ENCODE measurements at places on chromosomes 7 and 10. TPM values are rescaled to one million over a fixed set of nuclear protein-coding genes. Genes with fewer than 3 reads are reported as not detected.

- H3K36me3 ChIP-seq, result no peaks in the 10 kb centered on the region
- peaks cover 55% of the 10 kb centered on the region for H3K4me1 ChIP-seq
- H3K27me3 ChIP-seq, result peaks cover 8% of the 10 kb centered on the region
- no peak overlapping the region for H3K4me3 ChIP-seq
Measured at GRCh38 chr10:34811126-34811967, 3.7 kb downstream of the PARD3 start.

DNA sequence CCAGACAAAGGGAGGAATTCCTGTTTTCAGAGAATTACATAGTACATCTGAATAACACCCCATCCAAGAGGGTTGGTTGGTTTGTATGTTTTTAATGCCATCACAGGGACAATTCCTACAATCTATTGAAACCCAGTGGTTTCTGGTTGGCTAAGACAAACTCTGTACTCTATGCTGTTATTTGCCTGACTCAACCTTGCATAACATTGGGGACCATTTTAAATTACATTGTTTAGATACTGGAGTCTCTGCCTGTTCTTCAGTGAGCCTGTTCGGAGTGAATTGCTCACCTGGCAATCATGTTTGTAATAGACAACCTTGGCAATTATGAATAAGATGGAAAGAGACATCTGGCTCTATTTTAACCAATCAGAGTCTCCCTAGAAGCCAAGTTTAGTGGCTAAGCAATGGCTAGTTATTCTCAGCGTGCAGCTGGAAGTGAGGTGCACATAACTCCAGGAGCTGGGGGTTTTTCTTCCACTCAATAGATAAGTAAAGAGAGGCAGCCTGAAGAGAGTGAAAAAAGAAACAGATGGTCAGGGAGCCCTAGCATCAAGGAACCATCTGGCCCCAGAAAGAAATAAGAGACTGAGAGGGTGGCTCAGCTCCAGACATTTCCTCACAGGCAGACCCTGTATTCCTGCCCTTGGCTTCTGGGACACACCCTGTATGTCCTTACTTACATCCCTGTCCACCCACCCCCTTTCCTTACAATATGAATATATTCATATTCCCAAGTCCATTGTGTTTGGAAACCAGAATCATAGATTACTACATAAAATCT, 21.2 kb upstream of the SLC35G1 start:
- H3K4me3 ChIP-seq, result no peak overlapping the region
- no peaks in the 10 kb centered on the region for H3K36me3 ChIP-seq
- DNase-seq, result no peak
- no peak overlapping the region for H3K27ac ChIP-seq

ENO4 gene
- polyA plus RNA-seq, result 0.44 TPM

DNA sequence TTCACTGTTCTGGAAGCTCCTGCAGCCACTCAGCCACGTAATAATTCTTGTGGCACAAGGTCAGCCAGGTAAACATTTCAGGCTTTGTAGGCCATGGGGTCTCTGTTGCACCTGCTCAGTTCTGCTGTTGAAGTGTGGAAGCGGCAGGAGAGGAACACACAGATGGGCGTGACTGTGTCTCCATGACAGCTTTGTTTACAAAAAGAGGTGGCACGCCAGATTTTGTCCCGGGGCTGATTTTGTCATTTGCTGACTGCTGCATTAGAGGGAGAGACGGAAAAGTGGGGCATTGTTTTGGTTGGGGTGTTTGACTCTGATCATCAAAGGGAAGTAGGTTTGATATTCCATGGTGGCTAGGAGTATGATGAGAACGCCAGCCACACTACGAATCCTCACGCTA, 103.1 kb downstream of the PRKAG2 start:
- H3K36me3 ChIP-seq, result no peaks in the 10 kb centered on the region
- H3K4me1 ChIP-seq, result no peaks in the 10 kb centered on the region
- no peak for DNase-seq

GRCh38 chr10:112370424-112370819, 3.5 kb upstream of the ACSL5 start:
- no peaks in the 10 kb centered on the region for H3K36me3 ChIP-seq
- DNase-seq, result no peak
- H3K4me3 ChIP-seq, result no peak overlapping the region

RPEL1 gene
- polyA plus RNA-seq, result 0.21 TPM

DNA sequence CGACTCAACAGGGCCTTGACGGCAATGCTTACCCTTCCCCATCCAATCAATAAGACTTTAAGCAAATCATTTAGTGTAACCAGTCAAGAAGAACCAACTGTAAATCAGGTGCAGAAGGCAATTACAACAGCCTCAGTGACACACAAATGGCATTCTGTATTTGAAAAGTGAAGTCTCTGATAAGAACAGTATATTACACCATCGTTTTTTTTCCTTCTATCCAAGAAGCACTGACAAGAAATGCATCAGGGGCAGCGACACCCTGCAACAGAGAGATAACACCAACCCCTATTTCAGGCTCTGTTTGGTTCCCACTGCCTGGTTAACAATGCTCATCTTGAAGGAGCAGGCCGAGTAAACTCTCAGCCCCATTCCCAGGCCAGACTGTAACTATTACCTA, 204.0 kb upstream of the AOAH start:
- no peaks in the 10 kb centered on the region for H3K4me1 ChIP-seq
- H3K4me3 ChIP-seq, result no peak overlapping the region
- DNase-seq, result no peak

DNA sequence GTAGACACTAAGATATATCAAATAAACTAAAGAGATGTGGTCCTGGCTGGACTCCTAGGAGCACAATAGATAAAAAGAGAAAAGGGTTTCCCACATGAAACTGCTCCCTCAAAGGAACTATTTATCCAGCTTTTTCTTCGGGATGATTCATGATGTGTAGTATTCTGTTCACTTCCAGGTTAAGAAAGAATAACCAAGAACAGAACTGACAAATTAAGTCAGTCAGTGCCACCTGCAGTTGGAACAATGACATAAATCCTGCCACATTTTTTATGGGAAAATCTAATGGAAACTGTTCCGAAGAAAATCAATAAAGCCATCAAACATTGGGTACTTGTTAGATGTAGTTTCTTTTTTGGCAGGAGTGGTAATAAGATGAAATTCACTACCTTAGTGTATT, 87.1 kb downstream of the POLR1F start:
- H3K4me1 ChIP-seq, result no peaks in the 10 kb centered on the region
- no peaks in the 10 kb centered on the region for H3K36me3 ChIP-seq
- H3K4me3 ChIP-seq, result no peak overlapping the region
- DNase-seq, result no peak
- no peak overlapping the region for H3K27ac ChIP-seq
- no peaks in the 10 kb centered on the region for H3K27me3 ChIP-seq

EGFR gene
- 1.5 TPM for polyA plus RNA-seq

- H3K36me3 ChIP-seq, result no peaks in the 10 kb centered on the region
- no peak for DNase-seq
- H3K27me3 ChIP-seq, result no peaks in the 10 kb centered on the region
- H3K4me1 ChIP-seq, result no peaks in the 10 kb centered on the region
Measured at GRCh38 chr10:132107949-132108877, 42.5 kb downstream of the JAKMIP3 start.

GDF2 gene
- polyA plus RNA-seq, result not detected

GRCh38 chr10:71727105-71727737, 7.6 kb upstream of the C10orf105 start:
- H3K27me3 ChIP-seq, result no peaks in the 10 kb centered on the region
- DNase-seq, result no peak
- no peaks in the 10 kb centered on the region for H3K36me3 ChIP-seq
- H3K4me1 ChIP-seq, result no peaks in the 10 kb centered on the region
- no peak overlapping the region for H3K27ac ChIP-seq
- no peak overlapping the region for H3K4me3 ChIP-seq

DNA sequence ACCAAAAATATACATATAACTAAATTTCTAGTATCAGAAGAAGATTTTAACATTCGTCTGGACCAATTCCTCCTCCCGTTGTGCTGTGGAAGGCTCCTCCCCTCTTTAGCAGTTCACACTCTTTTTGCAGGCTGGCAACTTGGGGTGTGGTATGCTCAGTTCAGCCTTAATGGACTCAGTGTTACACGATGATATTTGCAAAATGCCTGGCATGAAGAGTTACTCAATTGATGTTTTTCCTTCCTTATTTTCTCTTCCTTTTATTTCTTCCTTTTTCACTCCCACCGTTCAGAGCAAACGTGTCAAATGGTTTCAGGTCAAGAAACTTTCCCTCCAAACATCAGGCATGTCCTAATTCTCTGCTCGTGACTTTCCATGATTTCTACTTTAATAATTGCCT, 248.3 kb downstream of the PHF14 start:
- H3K4me3 ChIP-seq, result no peak overlapping the region
- H3K27ac ChIP-seq, result no peak overlapping the region
- no peak for DNase-seq
- no peaks in the 10 kb centered on the region for H3K27me3 ChIP-seq
- H3K4me1 ChIP-seq, result no peaks in the 10 kb centered on the region

GRCh38 chr10:20922033-20922432, 24.9 kb upstream of the NEBL start:
- H3K27me3 ChIP-seq, result no peaks in the 10 kb centered on the region
- no peaks in the 10 kb centered on the region for H3K4me1 ChIP-seq
- H3K4me3 ChIP-seq, result no peak overlapping the region
- DNase-seq, result no peak
- no peaks in the 10 kb centered on the region for H3K36me3 ChIP-seq

TTYH3 gene
- polyA plus RNA-seq, result 62.3 TPM

DNA sequence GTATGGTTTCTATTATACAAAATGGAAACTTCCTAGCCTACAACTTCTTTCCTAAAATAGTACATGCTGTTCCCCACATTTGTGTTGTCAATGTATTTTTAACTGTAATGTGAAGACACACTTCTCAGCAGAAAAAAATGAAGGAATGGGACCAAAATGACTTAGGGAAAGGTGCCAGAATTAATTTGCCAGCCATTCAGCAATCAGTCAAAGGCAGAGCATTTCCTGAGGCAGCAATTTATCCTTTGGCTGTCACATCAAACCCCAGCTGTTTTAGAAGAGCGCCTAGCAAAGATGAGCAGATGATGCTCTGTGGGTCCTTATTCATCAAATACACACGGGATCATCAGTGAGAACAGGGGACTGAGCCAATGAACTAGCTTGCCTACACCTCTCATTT, 592.5 kb downstream of the KCNMA1 start:
- no peaks in the 10 kb centered on the region for H3K36me3 ChIP-seq
- no peak for DNase-seq
- no peak overlapping the region for H3K4me3 ChIP-seq
- no peaks in the 10 kb centered on the region for H3K4me1 ChIP-seq
- no peaks in the 10 kb centered on the region for H3K27me3 ChIP-seq

GRCh38 chr10:95319239-95319638, 28.4 kb upstream of the PDLIM1 start:
- H3K27ac ChIP-seq, result no peak overlapping the region
- H3K4me3 ChIP-seq, result no peak overlapping the region
- no peak for DNase-seq
- H3K27me3 ChIP-seq, result no peaks in the 10 kb centered on the region
- no peaks in the 10 kb centered on the region for H3K36me3 ChIP-seq
- no peaks in the 10 kb centered on the region for H3K4me1 ChIP-seq

Data from GM23338 (cell line).